NK-92 treated with Interleukin-12 subunit alpha and Interleukin-12 subunit beta, amount 100 ng/mL, for 24 hours (cell line): ENCODE measurements at places on chromosomes 2 and 18.

GRCh38 chr2:176461098-176461808 lies 192.0 kb downstream of the MTX2 start:
- no peak for DNase-seq

GRCh38 chr2:240425697-240426096 lies 9.8 kb upstream of the GPC1 start:
- DNase-seq: no peak

- DNase-seq: no peak
These were observed 1100.8 kb downstream of the CNTNAP5 start for GRCh38 chr2:125125902-125126301.

DNA sequence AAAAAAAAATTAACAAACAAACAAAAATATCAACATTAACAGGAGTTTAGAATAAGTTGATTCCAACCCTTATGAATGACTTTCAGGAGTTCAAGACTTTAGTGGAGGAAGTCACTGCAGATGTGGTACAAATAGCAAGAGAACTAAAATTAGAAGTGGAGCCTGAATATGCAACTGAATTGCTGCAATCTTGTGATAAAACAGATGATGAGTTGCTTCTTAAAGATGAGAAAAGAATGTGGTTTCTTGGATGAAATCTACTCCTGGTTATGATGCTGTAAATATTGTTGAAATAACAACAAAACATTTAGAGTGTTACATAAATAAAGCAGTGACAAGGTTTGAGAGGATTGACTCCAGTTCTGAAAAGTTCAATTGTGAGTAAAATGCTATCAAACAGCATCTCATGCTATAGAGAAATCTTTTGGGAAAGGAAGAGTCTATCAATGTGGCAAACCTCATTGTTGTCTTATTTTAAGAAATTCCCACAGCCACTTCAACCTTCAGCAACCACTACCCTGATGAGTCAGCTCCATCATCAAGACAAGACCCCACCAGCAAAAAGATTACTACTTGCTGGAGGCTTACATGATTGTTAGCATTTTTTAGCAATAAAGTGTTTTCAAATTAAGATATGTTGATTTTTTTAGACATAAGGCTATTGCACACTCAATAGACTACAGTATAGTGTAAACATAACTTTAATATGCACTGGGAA lies 42.7 kb upstream of the TAF4B start:
- no peak for DNase-seq

DNA sequence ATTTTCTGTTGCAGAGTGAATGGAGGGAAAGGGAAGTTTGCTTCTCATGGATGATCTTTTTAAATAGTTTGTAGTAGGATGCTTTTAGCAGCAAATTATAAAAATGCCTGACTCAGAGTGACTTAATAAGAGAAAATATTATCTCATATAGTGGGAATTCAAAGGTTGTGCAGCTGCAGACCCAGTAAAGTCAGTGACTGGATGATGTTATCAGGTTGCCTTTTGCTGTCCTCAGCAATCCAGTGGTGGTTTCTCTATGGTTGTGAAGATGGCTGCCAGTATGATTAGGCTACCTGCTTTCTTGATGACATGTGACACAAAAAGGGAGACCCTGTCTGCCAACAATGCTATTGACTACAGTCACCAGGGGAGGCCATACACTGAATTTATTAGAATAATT lies 184.8 kb downstream of the DIS3L2 start:
- no peak for DNase-seq

- no peak for DNase-seq
These were observed 8.1 kb downstream of the LBH start for GRCh38 chr2:30239308-30239985.

DNA sequence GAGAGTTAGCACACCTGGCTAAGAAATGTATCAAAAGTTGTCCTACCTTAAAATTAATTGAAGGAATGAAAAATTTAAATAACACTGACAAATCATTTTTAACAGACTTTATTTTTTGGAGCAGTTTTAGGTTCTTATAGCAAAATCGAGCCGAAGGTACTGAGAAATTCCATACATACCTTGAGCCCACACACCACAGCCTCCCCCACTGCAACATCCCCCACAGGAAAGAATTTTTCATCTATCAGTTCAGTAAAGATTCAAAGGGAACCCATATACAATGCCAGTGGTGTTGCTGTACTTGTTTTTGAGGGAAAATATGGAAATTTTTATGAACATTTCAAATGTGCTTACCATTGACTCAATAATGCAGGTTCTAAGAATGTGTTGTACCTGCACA lies 169.8 kb upstream of the HS6ST1 start:
- DNase-seq: no peak

- DNase-seq: no peak
These were observed 129.3 kb downstream of the EXOC6B start for GRCh38 chr2:72696559-72696958.

GRCh38 chr2:64655018-64655664 lies 1.4 kb upstream of the SERTAD2 start:
- DNase-seq: no peak

- DNase-seq: no peak
These were observed at the start of gene CRYBA2 for GRCh38 chr2:218993345-218994315. Gene CRYBA2 (minus strand): TSS chr2:218993422. CDS start chr2:218993176, 246 bp downstream.

GRCh38 chr18:27298214-27298804 lies 113.2 kb upstream of the CHST9 start:
- no peak for DNase-seq

DNA sequence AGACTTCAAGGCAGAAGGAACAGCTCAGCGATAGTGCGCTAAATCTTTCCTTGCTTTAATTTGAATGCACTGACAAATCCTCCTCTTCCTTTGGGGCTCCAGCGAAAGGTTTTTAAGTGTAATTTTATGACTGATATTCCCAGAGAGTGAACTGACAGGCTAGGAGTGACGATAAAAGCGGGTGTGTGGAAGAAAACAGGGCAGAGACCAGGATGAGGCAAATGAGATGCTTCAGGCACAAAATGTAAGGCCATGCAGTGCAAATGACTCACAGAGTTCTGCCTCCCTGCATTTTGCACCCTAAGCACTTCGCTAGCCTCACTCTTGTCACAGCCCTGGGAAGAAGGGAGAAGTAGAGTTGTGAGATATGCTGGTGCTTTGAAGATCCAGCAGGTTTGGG lies 14.7 kb downstream of the KLHL23 start:
- no peak for DNase-seq

DNA sequence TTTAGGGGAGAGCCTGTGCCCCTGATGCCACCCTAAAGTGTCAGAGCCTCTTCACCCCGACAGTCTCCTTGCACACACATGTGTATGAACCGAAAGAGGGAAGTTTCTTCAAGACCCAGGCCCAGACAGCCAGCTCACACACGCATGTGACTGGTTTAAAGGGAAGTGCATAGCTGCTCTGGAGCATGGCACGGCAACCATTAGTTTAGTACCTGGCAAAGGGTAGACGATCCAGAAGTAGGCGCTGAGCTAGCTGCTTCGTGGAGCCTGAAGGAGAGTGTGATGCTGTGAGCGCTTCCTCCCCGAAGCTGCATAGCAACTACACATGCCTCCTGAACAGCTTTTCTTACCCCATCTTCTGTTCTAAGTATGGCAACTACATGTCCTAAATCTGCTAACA lies 91.7 kb downstream of the ZCCHC2 start:
- DNase-seq: no peak

DNA sequence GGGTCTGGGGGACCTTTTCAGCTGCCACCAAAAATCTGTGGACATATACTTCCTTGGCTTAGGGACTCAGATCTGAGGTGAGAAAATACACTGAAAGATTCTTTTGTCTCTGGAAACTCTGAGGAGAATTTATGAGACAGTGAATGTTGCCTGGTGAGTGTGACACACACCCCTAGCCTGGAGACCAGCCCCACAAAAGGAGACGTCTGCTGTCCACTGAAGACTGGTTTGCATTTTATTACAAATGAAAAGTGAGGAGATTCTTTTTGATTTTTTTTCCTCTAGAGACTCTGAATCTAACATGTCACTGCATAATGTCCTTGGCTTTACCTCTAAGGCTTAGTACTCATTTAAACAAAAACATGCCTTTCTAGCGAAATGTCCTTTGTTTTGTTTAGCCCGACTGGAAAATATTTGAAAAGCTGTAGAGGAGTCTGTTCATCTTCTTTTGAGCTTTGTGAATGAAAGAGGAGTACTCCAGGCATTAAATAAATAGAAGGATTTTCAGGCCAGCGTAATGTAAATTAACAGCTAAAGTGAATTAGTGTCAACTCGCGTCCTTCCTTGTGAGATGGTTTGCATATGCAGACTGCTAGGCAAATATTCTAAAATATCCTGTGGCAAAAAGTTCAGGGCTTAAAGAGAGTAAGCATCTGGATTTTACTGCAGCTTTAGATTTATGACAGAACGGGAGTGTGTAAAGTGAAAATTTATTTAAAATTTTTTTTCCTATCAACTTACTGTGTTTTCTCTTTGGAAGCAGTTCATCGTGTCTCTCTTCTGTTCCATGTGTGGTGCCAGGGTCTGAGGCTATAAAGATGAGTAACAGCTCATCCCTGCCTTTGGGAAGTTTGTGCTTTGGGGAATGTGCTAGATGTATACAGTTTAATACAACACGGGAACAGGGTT lies 125.4 kb downstream of the VWA3B start:
- no peak for DNase-seq

- no peak for DNase-seq
These were observed 590.3 kb upstream of the CNTNAP5 start for GRCh38 chr2:123434546-123435395.

DNA sequence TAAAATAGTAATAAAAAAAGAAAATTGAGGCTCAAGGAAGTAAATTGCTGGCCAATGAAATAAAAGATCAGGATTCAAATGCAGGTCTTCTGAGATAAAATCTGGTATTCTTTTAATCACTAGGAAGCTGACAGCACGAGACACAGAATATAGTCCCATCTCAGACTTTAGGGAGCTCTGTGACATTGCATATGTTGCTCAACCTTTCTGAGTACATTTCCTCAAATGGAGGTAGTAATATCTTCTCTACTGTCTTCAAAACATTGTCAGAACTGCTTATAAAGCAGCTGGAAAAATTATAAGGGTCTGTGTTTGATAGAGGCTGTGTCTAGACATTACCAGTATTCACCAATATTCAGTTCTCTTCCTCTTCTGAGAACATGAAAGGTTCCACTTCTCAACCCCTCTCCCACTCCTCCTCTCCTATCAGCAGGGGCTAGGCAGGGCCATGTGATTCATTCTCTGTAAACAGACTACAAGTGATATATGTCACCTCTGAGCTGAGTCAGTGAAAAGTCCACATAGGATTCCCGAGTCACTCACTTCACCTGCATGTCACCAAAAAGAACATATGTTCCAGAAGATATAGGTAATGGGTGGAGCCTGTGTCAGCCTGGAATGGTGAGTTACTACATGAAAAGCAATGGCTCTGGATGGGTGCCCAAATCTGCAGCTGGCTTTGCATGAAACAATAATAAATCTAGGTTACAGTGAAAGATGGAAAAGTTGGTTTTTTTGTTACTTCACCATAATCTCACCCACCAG lies 7.1 kb downstream of the KCNE4 start:
- DNase-seq: no peak

GRCh38 chr2:195732574-195732973 lies 75.5 kb downstream of the SLC39A10 start:
- DNase-seq: no peak

DNA sequence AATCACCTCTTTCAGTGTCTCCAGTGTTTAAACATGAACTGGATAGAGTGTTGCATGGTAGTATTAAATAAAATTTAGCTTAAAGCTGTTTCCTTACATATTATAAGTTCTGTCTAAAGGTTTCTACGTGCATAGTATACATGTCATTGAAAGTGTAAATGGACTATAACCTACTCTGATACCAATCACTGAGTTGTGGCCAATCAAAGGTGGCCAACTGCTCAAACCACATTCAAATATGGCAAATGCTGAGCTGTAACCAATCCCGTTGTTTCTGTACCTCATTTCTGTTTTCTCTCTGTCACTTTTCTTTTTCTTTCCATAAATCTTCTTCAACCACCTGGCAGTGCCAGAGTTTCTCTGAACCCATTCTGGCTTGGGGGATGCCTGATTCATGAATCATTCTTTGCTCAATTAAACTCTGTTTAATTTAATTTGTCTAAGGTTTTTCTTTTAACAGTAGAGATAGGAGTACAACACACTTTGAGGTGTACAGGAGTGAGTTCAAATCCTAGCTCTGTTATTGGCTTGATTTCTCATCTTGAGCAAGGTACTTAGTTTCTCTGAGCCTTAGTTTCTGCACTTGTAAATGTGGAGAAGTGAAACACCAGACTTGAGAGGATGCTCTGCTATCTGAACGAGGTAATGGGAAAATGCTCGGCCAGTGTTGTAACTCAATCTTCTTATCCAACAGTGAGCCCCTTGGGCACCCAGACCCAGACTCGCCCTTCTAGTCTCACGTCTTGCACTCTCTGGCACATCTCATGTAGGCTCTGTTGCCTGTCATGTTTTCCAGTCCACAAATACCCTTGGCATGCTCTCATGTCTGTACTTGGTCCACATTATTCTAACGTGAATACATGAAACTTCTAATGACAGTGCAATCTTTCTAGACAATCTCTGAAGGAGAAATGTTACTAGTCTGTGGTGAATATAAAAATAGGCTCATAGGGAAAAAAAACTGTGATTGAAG lies 228.0 kb downstream of the PIK3C3 start:
- DNase-seq: no peak
